ENCODE measurements at places on chromosomes 7 and 10.

GRCh38 chr10:126731610-126731990 lies 61.1 kb upstream of the C10orf90 start:
- no peaks in the 10 kb centered on the region for H3K36me3 ChIP-seq
- no peaks in the 10 kb centered on the region for H3K4me1 ChIP-seq
- no peaks in the 10 kb centered on the region for H3K27me3 ChIP-seq
- no peak for DNase-seq

GRCh38 chr10:101965075-101965765 lies 90.8 kb downstream of the ARMH3 start:
- H3K27ac ChIP-seq, result no peak overlapping the region
- DNase-seq, result no peak
- no peaks in the 10 kb centered on the region for H3K4me1 ChIP-seq
- H3K36me3 ChIP-seq, result no peaks in the 10 kb centered on the region

DNA sequence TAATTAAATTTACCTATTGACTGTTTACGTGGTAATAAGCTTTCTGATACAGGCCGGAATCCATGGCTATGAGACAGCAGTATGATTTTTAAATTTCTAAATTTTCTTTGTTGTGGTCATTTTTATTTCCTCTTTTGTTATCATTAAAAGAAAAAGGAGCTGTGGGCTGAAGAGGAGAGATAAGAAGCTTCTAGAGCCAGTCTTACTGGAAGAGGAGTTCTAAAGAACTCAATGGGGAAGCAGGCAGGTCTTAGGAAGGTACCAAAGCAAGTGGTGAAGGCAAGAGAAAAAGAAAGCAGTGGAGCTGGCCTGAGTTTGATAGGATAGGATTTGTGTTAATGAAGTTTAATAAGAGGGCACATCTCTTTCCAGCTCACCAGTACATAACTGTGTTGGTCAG lies 1187.8 kb downstream of the CNTNAP2 start:
- H3K27me3 ChIP-seq, result no peaks in the 10 kb centered on the region
- H3K27ac ChIP-seq, result no peak overlapping the region
- no peaks in the 10 kb centered on the region for H3K36me3 ChIP-seq
- H3K4me1 ChIP-seq, result no peaks in the 10 kb centered on the region

DNA sequence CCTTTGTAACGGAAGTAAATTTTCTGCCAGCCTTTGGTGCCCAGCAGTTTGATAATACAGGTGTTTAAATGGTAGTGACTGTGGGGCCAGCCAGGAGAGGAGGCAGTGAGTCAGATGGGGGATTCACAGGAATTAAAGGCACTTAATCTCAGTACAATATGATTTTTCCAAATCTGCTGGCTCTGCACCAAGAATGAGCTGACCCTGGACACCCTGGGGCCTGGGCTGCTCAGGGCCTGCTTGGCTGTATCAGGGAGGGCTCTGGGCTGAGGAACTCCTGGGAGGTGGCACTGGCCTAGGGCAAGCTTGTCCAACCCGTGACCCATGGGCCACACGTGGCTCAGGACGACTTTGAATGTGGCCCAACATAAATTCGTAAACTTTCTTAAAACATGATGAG lies 104.1 kb downstream of the ZMIZ1 start:
- H3K27me3 ChIP-seq, result no peaks in the 10 kb centered on the region
- H3K4me3 ChIP-seq, result no peak overlapping the region
- H3K27ac ChIP-seq, result no peak overlapping the region
- peaks cover 22% of the 10 kb centered on the region for H3K4me1 ChIP-seq

GRCh38 chr10:96387161-96387560 lies 28.4 kb upstream of the OPALIN start:
- no peak overlapping the region for H3K27ac ChIP-seq
- no peaks in the 10 kb centered on the region for H3K4me1 ChIP-seq
- H3K27me3 ChIP-seq, result no peaks in the 10 kb centered on the region
- no peak overlapping the region for H3K4me3 ChIP-seq
- DNase-seq, result no peak
- no peaks in the 10 kb centered on the region for H3K36me3 ChIP-seq

DNA sequence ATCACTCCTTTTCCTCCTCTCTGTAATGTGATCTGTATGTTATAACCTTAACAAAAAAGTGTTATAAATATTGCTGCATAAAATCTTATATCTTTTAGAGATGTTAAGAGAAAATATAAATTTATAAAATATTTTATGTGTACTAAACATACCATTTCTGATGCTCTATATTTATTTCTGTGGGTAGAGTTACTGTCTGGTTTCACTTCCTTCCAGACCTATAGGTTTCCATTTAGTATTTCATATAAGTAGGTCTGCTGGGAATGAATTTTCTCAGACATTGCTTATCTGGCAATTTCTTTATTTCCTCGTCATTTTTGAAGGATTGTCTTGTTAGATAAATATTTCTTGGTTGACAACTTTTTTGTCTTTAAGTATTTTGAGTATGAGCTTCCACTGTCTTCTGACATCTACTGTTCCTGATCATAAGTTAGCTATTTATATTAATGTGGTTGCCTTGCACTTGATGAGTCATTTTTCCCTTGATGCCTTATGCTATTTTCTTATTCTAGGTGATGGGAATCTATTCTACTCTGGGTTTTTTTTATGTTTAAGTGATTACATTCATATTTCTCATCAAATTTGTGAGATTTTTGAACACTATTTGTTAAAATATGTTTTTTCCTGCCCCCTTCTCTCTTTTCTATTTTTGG lies 11.2 kb upstream of the THSD7A start:
- DNase-seq, result no peak
- H3K36me3 ChIP-seq, result no peaks in the 10 kb centered on the region
- H3K4me3 ChIP-seq, result no peak overlapping the region
- H3K27ac ChIP-seq, result no peak overlapping the region
- no peaks in the 10 kb centered on the region for H3K27me3 ChIP-seq

Measured in hepatocyte (in vitro differentiated cells).